ENCODE measurements at places on chromosomes 6 and 20.

DNA sequence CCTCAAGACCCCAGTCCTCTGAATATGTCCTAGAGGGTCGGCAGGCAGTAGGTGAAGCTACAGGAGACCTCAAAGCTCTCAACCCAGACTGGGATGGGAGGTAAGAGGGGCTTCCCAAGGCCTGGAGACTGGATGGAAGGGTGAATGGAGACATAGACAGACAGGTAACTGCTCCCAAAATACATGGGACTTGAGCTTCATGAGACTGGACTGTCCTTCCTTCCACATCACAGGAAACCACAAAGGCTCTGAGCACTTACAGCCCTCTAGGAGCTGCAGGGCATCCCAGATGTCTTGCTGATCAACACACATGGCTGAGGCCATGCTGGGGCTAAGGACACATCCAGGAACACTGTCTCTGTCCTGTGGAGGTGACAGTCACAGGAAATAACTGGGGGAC, 11.6 kb downstream of the HSPA12B start:
- no peak for DNase-seq

GRCh38 chr6:13538084-13538483, 36.3 kb upstream of the SIRT5 start:
- peak; percentile 60 for DNase-seq

DNA sequence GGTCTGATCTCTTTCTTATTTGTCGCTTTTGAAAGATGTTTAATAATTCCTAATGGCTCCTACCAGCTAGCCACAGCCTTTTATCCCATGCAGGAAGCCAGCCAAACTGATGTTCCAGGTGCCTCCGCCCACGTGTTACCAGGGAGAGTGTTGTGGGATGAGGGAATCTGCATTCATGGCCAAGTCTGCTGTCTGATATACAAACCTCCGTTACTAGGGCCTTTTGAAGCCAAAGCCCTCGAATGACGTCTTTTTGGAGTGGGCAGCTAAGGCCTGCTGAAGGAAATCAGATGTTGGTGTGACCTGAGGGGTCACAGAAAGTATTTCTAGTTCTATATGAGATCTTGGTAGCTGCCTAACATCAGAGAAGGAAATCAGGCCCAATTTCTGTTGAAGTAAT, 21.3 kb downstream of the STK35 start:
- peak; percentile 65 for DNase-seq

DNA sequence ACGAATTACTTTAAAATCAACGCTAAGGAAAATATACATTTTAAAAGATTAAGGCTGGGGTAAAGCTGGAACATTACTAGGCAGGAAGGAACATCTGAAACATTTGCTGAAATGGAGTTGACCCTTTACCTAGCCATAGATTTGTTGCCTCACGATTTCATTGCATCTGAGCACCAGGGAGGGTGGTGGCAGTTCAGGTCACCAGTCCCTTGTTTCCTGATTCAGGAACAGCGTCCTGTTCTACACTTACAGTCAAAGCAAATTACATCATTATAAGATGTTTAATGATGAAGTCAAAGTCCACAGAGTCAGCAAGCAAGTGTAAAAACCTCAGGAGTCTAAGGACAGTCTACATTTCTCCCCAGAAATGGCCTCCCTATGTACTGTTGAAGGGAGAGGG, 9.0 kb upstream of the MICA start:
- DNase-seq, result no peak

- no peak for DNase-seq
Observed at GRCh38 chr6:105058316-105058715, 101.4 kb downstream of the LIN28B start.

DNA sequence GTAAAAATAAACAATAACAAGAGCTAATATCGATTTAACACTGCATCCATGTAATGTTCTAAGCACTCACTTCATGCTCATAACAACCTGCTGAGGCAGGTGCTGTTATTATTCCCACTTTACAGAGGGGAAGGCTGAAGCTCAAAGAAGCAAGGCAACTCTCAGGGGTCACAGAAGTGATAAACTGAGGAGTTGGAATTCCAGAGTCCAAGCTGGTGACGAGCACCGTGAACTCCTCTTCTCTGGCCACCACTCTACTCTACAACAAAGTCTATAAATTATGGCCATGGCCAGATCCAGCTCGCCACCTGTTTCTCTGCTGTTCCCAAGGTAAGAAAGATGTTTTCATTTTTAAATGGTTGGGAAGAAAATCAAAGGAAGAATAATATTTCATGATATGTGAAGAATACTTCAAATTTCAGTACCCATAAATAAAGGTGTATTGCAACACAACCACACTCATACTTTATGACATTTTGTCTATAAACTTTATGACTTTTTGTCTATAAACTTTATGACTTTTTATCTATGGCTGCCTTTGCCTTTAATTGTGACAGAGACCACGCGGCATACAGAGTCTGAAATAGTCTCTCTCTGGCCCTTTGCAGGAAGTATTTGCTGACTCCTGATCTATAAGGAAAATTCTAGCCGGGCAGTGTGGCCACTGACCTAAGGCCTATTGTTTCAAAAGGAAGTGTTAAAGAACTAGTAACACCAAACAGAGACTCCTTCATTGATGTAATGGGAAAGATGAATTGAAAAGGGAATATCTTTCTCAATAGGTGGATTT, 113.2 kb upstream of the KCNG1 start:
- no peak for DNase-seq

DNA sequence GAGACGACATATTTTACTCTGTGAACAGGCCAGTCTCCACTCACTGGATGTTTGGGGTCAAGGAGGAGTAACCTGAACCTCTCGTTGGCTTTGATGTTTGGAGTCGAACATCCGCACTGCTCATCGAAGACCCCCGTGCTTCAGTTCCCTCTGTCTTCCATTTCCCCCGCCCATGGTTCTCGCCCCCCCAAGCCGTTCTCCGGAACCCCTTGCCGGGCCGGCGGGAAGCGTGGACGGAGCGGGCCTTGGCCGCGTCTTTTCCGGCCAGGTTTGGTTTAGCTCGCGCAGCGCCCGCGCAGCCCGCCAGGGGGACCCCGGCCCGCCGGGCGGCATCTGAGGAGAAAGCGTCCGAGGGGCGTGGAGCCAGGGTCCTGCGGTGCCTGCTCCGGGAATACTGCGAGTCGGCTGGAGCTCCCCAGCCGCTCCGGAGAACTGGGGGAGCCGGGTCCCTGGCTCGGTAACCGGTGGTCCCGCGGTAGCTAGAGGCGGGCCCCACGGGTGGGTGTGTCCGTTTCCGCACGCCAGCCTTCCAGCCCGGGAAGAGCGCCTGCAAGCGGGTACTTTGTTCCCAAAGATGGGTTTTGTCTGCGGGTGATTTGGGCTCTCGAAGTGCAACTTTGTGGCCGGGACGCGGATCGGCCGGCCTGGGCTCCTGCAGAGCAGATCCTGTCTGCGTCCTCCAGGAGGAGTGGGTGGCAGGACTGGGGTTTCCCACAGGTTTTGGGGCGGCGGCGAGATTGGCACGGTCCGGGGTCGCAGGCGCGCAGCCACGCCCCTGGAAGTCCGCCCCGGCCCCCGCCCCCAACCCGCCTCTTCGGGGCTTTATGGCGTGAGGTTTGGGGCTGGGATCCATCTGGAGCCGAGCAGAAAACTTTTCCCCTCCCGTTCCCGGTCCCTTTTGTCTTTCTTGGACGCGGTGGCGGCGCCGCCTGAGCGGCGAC, at the start of gene TMEM200A:
TMEM200A (plus strand) TSS at position 852 of the 941 bp plus-strand sequence. CDS start 74,406 bp downstream, outside the sequence.
- peak; percentile 83 for DNase-seq

GRCh38 chr6:36730424-36731380, 33.1 kb downstream of the RAB44 start:
- no peak for DNase-seq

- peak; percentile 84 for DNase-seq
Observed at GRCh38 chr20:44714701-44715498, at the start of gene CCN5. CCN5 (plus strand) TSS chr20:44715369; CDS start chr20:44715391, 22 bp downstream.

GRCh38 chr20:4813863-4814695, 92.4 kb downstream of the PRND start:
- DNase-seq, result no peak

DNA sequence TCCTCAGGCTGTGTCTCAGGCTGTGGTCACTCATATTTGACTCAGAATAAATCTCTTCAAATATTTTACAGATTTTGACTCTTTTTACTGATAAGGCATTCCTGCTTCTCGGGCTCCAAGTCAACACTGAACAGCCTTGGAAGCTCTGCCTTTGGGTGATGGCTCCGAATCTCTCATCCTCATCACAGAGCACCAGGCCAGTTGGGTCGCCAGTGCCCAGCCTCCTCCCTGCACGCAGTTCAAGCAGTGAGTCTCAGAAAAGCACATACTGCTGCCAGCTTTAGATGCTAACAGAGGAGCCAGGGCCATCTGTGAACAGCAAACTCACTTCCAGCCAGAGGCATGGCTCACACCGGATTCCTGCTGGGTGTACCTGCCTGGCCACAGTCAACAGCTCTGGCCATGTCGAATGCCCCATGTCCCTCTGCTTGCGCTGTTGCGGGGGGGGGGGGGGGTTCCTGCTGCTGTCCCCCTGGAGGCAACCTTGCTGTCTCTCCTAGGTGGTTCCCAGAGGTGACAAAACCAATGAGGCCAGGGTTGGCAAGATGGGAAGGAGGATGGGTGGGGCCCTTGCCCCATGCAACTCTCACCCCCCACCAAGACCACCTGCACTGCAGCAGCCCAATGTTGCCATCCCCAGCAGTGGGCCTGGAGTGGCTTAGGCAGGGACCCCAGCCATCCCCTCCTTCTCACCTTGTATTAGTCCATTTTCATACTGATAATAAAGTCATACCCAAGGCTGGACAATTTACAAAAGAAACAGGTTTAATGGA, 248.8 kb downstream of the ERMARD start:
- DNase-seq, result no peak

GRCh38 chr6:45576648-45577624, 199.2 kb upstream of the SUPT3H start:
- no peak for DNase-seq

GRCh38 chr20:8492173-8492572, 360.1 kb downstream of the PLCB1 start:
- DNase-seq, result no peak

DNA sequence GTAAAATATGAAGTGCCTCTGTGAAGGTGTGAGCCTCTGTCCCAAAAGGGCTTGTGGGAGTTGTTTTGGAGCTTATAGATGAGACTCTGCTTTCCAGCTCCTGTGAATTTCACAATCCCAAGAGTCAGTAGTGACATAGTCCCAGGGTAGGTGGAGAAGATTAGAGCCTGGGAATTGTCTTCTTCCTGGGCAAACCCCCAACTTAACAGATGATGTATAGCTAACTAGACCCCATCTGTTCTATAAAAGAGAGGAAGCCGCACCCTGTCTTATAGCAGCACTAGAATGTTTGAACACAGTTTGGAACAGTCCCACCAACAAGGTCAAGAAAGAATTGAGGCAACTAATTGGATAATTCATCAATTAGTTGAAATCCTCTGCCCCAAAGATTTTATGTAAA, 294.7 kb downstream of the ZNF217 start:
- DNase-seq, result no peak

DNA sequence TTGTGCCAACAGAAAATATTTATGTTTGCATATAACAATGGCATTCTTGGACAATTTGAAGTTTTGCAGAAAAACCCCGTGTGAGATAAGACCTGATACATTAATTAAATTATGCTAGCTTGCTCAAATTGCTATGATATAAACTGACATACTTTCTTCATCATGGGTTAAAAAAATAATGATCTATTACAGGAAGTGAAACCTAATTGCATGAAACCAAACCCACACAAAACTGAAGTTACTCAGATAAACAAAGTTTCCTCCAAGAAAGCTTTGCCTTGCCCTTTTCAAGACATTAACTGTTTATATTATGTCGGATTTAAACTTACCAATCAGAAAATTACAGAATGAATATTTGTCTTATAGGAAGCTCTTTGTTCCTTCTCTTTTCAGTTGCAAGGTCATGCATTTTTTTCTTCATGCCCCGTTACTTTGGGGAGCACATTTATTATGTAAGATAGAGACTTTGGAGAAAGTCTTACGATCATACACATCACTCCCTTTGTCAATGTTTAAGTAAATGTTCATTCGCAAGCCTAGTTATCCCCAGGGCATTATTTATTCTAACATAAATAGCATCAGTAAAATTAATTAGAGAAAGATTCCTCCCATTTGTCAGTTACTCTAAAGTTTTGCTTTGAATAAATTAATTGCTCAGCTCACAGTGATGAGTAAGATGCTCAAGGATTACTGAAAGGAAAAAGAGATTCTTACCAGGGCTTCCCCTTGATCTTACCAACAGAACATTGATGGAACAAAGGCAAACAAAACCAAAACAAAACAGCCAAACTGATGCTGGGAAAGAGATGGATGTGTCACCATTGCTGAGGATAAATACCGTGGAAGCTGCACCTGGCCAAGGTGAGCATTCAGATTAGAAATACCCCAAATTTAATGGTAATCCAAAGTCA, 14.8 kb upstream of the TMEM244 start:
- no peak for DNase-seq

GRCh38 chr6:169172946-169173345, 80.7 kb downstream of the THBS2 start:
- DNase-seq, result no peak

- no peak for DNase-seq
Observed at GRCh38 chr6:84329516-84329915, 102.1 kb upstream of the CEP162 start.

- no peak for DNase-seq
Observed at GRCh38 chr6:139860203-139860602, 485.8 kb upstream of the CITED2 start.

DNA sequence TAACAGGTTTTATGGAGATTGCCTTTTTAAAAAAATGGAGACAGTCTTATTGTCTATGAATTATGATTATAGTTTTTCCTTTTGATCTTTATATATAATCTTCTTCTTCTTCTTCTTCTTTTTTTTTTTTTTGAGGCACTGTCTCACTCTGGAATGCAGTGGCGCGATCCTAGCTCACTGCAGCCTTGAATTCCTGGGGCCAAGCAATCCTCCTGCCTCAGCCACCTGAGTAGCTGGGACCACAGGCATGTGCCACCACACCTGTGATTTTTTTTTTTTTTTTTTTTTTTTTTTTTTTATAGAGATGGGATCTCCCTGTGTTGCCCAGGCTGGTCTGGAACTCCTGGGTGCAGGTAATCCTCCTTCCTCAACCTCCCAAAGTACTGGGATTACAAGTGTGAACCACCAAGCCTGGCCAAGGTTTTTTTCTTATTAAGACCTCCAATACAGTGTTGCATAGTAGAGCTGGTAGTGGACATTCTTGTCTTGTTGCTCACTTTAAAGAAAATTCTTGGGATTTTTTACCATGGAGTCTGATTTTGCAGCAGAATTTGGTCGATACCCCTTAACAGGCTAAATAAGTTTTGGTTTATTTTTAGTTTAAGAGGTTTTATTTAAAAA, 46.5 kb downstream of the STK4 start:
- DNase-seq, result peak; percentile 51

- DNase-seq, result peak; percentile 47
Observed at GRCh38 chr20:19913927-19914614, 103.1 kb upstream of the NAA20 start.

Measured in astrocyte of the spinal cord (primary cell).